ENCODE measurements at places on chromosomes 5 and 9.

DNA sequence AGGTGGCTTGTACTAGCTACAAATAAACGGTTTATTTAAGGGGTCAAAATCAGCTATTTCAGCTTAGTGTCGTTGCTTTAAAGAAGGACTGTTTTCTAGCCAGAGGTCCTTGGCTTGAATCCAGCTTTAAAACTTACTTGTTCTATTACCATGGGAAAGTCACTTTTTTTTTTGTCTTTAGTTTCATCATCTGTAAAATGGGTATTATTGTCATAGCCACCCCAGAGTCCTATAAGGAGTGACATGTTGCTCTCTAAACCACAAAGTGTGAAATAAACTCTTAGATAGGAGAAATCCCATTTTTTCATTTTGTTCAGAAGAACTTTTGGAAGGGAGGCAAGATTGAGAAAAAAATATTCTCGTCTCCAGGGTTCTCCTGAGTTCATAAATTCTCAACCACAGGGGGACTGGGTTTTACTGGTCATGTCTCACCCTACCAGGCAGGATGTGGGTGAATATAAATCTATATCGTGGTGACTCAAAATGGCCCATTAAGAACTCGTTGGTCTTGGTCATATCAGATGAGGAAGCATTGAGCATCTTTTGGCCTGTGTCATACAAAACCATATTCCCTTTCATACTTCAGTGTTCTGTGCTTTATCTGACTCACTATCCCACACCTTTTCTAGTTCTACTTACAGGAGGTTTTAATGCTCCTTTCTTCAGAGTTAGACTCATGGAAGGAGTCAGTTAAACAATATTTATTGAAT, 202.7 kb upstream of the NR3C1 start:
- DNase-seq = no peak

GRCh38 chr9:127004946-127005769, 90.6 kb downstream of the RALGPS1 start:
- no peak for DNase-seq

GRCh38 chr9:38162332-38163211, 93.5 kb upstream of the SHB start:
- DNase-seq = no peak

DNA sequence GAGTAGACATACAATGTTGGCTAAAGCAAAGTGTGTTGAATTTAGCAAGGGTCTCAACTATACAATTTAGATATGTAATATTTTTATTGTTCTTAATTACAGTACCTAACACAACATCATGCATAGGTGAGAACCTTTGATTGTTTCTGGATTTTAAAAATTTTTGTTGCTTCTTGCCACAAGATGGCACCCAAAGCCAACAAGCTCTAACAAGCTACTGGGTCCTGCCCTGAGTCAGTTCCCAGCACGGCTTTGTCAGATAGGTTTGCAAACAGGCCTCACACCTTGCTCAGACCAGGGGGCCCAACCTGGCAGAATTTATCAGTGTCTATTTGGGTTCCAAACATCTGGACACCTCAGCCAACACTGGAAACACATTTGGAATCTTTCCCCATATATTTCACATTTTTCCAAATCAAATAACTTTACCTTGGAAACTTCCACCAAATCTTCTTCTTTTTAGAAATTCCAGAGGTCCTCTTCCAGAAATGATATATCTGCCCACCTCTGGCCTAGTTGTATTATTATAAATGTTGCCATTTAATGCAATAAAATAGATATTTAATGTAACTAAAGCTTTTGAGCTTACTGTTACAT, 49.5 kb upstream of the EGFLAM start:
- DNase-seq = no peak

- no peak for DNase-seq
Observed at GRCh38 chr9:137828527-137829259, 48.9 kb upstream of the CACNA1B start.

- no peak for DNase-seq
Observed at GRCh38 chr5:32330126-32330971, 17.6 kb upstream of the MTMR12 start.

DNA sequence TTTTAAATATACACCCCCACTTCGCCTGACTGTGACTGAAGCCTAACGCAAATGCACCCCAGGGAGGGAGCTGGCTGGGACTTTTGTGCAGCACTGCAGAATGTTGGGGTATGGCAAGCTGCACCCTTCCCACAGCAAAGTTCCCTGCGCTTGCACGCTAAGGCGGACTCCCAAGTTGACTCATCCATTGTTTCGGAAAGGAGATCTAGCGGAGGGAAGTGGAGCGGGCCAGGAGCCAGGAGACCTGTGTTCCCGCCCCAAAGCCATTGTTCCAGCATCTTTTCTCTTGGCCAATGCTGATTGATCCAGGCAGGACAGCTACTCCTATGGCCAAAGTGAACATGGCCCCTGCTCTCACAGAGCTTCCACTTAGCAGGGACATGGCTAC, 202.9 kb downstream of the AOPEP start:
- DNase-seq = no peak

GRCh38 chr9:97598461-97599288, 34.5 kb downstream of the TSTD2 start:
- peak; percentile 76 for DNase-seq

DNA sequence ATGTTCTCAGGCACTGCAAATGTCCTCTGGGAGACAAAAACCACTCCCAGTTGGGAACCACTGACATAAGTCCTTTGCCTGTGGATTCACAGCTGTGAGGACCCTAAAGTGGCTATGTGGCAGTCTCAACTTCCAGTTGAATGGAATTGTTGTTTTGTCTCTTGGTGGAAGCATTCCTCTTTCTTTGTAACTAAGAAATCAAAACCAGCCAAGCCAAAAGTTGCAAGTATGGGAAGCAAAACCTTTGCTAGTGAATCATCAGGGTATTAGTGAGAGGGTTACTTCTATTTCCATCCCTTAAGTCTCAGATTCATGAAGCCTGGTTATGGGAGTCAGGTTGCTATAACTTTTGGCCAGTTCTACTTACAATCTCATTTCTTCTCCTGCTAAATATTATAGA, 49.8 kb upstream of the RPS23 start:
- no peak for DNase-seq

- DNase-seq = peak; percentile 80
Observed at GRCh38 chr9:129584136-129584535, 36.8 kb downstream of the C9orf50 start.

GRCh38 chr5:127203818-127204217, 86.8 kb upstream of the MEGF10 start:
- no peak for DNase-seq

DNA sequence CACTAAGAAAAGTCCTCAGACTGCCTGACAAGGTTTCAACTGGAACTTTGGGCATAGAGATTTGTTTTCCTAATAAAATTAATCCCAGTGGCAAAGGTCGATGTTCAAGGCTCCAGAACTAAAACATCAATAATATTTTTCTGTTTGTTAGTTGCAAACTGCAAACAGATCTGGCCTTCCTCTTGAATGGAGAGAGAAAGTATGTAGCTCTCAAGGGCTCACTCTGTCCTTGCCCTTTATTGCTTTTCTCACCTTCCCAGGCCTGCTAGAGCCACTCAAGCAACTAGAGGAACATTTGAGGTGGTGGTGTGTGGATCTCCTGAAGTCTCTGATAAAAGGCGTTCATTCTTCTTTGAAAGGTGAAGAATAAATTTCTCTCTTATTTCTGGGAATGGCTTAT, 16.6 kb downstream of the ALDH1A1 start:
- DNase-seq = no peak

DNA sequence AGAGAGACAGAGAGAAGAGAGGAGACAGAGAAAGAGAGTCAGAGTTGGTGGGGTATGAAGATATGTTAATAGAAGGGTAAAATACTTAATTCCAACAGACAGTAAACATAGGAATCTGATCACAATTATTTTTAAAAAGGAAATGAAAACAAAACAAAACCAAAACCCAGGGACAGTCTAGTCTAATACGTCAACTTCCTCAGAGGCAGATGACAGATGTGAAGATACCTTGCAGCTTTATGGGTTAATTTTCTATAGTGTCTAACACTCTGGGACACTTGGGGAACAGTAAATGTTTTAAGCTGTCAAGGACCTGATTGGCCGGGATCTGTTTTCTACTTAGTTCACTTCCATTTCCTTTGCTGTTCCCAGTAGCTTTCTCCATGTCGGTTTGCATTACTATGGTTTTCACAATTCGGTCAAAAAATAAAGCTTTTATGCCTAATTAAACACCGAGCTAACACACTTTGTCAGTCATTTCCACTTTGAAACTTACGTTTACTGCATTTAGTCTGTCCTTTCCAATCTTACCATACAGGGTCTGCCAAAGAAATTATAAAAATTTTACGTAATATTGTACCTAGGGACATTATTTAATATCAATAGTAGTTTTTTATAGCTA, 216.5 kb downstream of the MCTP1 start:
- DNase-seq = no peak

DNA sequence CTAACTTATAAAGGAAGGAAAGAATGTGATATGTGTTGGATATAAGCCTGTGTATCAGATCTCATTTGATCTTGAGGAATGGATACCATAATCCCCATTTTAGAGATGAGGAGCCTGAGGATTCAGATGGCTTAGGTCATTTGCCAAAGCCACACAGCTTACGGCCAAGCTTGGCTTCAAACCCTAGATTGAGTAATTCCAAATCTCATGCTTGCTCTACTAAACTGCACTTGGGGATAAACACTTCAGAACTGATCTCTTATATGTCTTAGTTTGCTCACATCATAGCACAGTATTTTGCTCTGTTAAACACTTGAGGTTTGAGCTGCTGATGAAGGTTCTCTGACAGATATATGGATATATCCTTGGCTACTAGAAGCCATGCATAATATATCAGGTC, 504.4 kb downstream of the NTRK2 start:
- no peak for DNase-seq

- no peak for DNase-seq
Observed at GRCh38 chr5:128355961-128356360, 182.1 kb downstream of the FBN2 start.

GRCh38 chr9:22079873-22080341, 70.8 kb upstream of the CDKN2B start:
- DNase-seq = peak; percentile 44

DNA sequence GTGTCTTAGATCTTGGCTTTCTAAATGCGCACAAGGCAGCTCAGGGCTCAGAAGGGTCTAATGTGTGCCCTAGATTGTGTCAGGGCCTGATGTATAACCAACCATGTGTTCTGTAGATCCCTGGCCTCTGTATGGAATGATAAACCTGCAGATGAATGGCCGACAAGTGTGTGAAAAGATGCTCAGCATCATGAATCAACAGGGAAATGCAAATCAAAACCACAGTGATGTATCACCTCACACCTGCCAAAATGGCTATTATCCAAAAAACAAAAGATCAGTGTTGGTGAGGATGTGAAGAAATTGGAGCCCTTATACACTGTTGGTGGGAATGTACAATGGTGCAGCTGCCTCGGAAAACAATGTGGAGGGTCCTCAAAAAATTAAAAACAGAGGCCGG, 489.8 kb downstream of the SEMA5A start:
- no peak for DNase-seq

GRCh38 chr5:7925961-7926695, 57.2 kb downstream of the MTRR start:
- DNase-seq = no peak

DNA sequence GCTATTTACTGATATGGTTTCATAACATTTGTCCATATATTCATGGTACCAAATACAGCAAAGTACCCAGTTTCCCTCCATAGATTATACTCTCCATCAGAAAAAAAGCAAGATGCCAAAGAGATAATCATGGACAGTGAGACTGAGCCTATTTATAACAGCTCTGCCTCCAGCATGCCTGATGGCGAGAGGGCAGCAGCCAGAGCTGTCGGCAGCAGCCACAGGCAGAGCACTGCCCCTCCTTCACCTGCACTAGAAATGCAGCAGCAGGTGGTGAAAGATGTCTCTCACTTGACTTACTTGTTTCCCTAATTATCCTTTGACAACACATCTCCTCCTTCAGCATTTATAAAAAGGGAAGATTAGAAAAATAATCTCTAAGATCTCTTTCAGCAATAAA, 32.4 kb downstream of the CTNNAL1 start:
- no peak for DNase-seq

DNA sequence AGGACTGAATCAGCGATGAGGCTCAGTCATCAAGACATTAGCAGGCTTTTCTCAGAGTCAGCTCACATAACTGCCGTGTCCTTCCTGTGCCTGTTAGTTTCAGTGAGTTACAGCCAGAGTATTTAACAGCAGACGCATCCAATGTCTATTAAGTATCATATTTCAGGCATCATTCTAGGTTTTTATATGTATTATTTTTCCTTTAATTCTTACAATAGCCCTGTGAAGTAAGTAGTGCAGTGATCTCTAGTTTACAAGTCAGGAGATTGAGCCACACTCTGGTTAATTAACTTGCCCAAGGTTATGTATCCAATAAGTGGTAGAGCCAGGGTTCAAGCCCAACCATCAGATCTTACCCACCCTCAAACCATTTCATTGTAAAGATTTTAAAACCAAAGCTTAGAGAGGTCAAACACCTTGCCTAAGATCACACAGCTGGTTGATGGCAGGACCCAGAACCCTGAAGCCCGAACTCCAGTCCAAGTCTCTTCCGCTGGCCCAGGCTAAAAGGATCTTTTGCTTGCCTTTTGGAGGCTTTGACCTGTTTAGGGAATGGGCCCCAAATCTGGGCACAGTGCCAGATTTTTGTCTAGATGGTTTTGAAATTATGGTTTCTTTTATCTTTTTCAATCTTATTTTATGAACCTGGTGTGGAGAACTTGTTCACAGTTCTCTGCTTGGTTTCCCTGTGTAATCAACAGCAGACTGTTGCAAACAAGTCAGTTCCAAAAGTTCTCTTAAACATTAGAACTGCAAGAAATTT, 261.2 kb upstream of the CLINT1 start:
- no peak for DNase-seq

DNA sequence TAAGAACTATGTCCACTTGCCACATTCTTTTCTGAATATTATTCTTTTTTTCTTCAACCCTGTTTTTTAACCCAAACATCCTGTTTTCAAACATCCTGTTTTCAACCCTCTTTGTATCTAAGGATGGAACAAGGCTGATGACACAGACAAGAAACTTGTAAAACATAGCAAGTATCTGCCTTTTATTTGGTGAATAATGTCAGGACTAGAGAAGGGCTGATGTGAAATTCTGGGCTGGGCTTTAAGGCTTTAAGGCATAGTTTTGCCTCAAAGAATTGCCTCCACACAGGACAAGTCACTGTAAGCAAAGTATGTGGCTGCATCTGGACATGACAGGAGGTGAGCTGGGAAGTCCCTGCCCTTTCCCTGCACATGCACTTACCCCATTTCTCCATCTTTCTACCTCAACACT, 42.5 kb upstream of the RIC1 start:
- no peak for DNase-seq

GRCh38 chr5:74595143-74595925, 45.2 kb downstream of the ENC1 start:
- DNase-seq = no peak

DNA sequence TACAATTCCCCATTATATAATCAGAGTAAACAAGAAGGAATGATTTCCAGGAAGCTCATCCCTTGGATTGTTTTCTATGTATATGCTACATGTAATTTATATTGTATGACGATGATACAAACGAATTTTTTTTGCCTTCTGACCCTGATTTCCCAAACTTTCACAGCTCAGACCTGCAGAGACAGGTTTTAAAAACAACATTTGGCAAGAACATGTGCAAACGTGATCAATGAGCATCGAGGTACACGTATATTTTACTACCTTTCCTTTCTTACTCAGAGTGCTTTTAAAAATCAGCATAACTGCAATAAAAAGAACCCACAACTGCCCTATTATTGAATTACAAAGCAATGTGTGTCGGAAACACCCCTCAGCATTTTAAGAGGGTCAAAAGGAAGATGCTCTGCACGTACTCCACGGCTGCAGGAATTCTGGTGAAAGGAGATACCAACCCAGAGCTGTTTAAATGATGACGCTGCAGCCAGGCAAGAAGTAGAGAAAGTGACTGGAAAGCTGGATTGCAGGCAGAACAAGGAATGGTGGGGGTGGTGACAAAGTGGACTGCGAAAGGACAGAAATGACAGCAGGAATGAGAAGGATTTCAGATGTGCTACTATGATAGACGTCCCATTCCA, 533.5 kb downstream of the RAB3C start:
- no peak for DNase-seq
